ENCODE measurements at places on chromosomes 1 and 21.

DNA sequence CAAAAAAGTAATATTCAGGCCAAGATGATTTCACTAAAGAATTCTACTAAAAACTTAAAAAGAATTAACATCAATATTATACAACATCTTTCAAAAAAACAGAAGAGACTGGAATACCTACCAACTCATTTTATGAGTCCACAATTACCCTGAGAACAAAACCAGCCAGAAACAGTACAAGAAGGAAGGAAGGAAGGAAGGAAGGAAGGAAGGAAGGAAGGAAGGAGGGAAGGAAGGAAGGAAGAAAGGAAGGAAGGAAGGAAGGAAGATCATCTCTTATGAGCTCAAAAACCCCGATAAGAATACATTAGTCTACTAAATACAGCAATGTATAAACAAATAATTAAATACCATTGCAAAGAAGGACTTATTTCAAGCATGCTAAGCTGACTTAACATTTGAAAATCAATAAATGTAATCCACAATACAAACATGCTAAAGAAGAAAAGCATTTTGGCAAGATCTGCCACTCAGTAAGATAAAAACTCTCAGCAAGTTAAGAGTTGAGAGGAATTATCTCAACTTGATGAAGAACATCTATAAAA, 149.9 kb upstream of the RGS18 start:
- DNase-seq = no peak

DNA sequence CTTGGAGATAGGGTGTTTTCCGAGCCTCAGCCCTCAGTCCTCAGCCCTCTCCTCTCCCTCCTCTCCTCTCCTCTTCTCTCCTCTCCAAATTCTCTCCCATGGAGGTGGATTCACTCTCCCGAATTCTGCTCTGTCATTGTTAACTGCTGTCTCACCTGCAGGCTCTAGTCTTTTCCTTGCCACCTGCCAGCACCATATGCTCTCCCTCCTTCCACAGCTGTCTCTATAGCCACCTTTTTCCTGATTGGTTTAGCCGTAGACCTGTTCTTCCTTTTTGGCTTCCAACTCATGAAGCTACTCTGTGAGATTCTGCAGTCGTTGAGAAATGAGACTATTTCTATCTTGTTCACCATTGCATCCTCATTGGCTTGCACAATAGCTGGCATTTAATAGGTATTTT, 19.7 kb downstream of the COG2 start:
- no peak for DNase-seq

GRCh38 chr1:219092206-219092605, 81.5 kb upstream of the LYPLAL1 start:
- DNase-seq = no peak

DNA sequence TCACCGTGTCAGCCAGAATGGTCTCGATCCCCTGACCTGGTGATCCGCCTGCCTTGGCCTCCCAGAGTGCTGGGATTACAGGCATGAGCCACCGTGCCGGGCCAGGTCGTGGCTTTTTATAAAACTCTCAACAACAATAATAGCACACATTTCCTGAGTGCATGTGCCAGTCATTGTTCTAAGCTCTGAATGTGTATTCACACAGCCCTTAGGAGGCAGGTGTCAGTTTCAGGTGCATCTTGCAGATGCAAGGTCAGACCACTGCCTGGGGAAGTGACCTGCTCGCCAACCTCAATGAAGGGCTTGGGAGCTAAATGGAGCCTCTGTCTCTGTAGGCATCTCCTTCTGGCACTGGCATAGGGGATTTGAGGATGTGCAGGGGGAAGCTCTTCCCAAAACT, 1.6 kb upstream of the LEFTY2 start:
- no peak for DNase-seq

DNA sequence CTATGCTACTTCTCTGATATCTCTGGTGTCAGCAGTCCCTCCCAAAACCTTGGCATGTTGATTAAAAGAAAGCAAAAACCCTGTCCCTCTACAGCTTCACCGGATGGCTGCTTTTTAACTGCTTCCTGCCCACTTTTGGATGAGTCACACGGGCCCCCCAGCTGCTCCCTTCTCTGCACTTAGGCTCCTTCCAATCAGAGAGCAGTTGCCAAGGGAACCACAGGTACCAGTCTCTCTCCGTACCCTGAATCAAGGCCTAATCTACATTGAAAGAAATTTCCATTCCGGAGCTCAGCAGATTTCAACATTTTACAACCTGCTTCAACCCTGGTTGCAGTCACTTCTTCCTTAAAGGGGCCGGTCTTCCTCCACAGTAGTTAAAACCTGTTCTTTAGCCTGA, 70.6 kb upstream of the GJB5 start:
- DNase-seq = no peak

- no peak for DNase-seq
These were observed 107.9 kb upstream of the PALMD start for GRCh38 chr1:99537886-99538617.

DNA sequence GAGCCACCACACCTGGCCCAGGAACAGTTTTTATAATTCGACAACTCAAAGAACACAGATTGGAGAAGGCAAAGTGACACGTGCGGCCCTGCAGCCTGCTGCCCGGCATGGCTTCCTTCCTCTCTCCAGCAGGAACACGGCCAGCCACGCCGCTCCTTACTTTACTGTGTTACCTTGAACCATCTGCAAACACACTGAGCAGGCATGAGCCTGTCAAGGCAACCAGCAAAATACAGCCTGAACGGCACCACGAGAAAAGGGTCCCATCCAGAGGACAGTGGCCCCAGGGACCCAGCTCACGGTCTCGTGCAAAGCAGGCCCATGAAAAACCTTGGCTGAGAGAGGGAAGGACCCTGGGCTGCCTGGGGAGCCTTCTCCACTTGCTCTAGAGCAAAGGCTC, 38.8 kb downstream of the NPHP4 start:
- no peak for DNase-seq

DNA sequence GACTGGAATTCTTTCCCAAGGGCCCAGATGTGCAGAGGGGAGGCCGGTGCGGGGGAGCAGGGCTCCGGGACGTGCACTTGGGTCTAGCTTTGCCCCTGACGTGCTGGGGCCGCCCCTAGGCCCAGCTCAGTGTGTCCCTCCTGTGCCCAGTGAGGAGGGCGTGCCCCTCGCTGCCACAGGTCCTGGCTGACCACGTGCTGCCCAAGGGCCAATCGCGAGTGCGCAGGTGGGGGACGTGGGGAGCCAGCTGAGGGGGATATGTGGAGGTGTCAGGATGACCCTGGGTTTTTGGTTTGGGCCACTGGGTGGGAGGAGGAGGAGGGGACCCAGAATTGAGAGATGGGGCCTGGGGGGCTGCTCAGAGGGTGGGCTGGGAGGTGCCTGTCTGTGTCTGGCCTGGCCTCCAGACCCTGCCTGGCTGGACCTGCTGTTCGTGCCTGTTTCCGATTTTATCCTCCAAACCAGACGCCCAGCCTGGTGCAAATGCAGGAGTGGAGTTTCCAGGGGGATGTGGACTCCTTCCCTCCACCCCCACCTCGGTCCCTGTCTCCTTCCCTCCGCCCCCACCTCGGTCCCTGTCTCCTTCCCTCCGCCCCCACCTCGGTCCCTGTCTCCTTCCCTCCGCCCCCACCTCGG, 6.1 kb upstream of the RNF223 start:
- DNase-seq = no peak

- DNase-seq = no peak
These were observed 705 bp upstream of the SLC50A1 start for GRCh38 chr1:155134880-155135414.

GRCh38 chr1:222736470-222736869, 532 bp upstream of the FAM177B start:
- DNase-seq = no peak

GRCh38 chr1:25169168-25169567, 63.1 kb downstream of the SYF2 start:
- DNase-seq = no peak

DNA sequence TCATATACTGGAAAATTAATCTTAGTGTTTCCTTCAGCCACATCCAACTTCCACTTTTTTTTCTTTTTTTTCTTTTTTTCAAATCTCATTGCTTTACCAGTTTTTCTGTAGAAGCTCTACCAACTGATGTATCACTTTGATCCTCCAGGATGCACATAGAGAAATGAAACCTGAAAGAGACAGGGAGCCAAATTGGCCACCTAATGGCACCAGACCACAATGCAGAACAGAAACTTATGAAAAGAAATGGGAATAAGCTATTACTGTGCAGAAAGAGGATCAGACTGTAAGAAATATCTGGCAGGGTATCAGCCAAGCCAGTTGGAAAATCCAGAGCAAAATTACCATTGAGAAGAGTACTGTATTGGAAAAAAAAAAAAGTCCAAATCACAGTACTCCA, 1514.2 kb downstream of the MRPL39 start:
- no peak for DNase-seq

GRCh38 chr1:208595745-208596144, 351.6 kb upstream of the PLXNA2 start:
- DNase-seq = no peak

DNA sequence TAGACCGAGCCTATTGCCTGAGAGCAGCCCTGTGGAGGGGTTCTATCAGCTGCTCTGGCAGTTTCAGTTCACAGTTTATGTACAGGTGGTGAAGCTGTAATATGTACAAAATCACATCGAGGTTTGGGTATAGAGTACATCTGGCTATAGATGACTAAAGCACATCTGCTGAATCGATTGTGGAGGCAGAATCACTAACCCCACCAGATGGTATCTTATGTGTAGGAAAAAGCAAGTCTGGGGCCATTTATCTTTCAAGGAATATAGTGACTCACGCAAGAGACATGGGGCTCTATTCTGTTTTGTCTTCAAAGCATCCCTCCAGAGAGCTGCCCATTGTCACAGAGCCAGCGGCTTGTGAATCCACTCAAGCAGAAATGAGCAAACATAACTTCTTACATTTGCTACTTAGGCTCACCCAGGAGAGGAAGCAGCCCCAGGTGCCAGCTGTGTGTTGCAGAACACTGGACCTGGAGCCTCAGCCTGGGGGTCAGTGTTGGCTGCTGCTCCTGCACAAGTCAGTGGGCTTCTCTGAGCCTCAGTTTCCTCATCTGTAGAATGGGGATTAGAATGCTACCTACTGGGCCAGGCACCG, 21.3 kb downstream of the MIIP start:
- DNase-seq = no peak

DNA sequence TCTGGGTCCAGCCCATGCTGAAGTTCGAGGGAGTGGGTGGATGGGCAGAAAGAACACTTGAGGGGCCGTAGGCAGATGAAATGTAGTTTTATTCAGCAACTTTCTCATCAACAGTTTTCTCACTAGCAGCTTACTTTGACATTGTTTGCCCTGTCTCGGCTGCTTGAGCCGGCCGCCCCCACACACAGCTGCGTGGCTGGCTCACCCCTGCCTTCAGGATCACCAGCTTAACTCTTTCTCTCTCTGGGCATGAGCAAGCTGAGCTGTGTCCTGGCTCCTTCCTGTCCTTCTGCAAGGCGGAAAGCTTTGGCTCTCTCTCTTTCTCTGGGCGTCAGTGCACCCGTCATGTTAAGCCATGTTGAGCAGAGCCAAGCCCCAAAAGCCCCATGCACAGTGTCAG, 104.4 kb upstream of the GNG12 start:
- no peak for DNase-seq

- DNase-seq = no peak
These were observed 39.5 kb downstream of the XCL2 start for GRCh38 chr1:168504064-168504837.

DNA sequence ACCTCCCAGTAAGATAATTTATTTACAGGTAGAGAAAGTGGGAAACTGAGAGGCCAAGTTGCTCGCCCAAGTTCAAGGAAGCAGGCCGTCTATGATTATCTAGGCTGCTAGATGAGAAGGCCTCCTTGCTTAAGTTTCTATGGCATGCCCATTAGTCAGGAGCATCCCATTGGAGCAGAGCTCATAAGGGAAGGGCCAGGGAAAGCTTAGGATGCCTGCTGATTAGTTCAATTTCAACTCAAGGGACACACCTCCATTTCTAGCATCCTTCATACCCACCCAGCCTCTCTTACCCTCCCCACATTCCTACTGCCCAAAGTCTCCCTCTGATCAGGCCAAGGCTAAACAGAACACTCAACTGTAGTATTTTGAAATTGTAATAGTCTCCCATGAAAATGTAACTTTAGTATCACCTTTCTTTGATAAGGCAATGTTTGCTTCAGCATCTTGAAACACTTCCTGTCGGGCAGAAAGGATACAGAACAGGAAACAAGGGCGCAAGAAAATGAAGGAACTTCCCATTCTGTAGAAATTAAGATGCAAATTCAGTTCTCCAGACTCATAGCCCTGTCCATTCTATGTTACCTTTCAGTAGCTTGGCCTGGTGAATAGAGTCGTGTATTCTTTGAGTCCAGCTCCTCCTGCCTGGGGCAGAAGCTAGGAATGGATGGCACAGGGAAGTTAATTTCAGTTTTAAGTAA, 46.3 kb upstream of the TARBP1 start:
- DNase-seq = no peak

DNA sequence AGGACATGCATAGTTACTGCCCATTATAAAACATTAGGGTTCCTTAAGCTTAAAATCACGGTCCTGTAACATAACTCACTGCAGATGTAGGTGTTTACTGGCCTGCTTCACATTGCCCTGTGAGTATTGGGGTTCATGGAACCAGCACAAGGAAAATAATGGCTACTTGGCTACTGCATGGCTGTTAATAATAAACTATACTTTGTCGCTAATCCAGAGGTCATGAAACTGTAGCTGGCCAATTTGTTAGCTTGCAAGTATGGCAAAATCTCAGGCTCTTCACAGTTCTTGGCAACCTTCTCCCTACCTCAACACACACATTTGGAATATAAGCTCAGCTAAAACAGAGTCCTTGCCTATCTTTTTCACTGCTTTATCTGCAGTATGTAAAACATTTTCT, 274.0 kb upstream of the NR5A2 start:
- no peak for DNase-seq

- no peak for DNase-seq
These were observed 93.1 kb downstream of the VAV3 start for GRCh38 chr1:107871687-107872395.

DNA sequence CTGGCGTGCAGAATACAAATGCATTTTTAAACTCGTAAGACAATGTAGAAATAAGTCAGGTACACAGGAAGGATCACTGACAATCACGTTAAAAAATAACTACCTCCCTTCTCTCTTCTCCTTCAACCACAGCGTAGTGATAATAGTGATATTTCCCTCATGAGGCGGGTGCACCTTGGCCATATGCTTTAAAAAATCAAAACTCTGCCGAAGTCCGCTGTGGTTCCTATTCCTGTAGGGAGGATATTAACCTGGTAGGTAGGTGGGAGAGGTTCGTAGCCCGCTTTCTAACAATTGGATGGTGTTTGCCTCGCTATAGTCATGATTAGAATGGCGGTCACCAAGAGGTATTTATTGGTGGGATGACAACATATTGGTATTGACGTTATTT, 732 bp downstream of the GREM2 start:
- DNase-seq = no peak

- no peak for DNase-seq
These were observed 4.0 kb downstream of the S100A16 start for GRCh38 chr1:153608742-153609584.

DNA sequence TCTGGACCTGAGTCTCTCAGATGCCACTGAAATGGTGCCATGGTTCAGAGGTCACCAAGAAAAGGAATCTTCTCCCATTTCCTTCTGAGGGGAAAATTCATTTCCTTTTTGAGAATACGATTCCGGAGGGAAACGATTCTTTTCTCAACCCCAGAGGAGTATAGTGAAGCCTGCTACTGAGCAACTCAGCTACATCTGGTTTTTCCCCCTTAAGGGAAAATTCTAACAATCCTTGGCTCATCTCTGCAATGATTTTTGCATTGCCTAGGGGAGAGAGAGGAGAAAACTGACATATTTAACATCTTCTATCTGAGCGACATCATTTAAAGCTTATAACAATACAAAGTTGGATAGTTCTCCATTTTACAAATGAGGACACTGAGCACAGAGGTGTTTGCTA, 22.4 kb upstream of the KANK4 start:
- no peak for DNase-seq

All from GM18507 (cell line).